Activated CD8-positive, alpha-beta T cell treated with anti-CD3 and anti-CD28 coated beads, Interleukin-2, amount 10 ng/mL, durations not matched to agents 7 days and 5 days (primary cell): ENCODE measurements at places on chromosomes 6 and 20. TPM values are rescaled to one million over a fixed set of nuclear protein-coding genes. Genes with fewer than 3 reads are reported as not detected.

The PSMB8 gene
- 397 TPM for total RNA-seq

The TRIM26 gene
- 78.0 TPM for total RNA-seq

The ZNF292 gene
- total RNA-seq = 48.5 TPM

The RPP40 gene
- total RNA-seq = 6.3 TPM

The BANF2 gene
- total RNA-seq = not detected

The PROKR2 gene
- total RNA-seq = not detected

The OXT gene
- total RNA-seq = not detected

The SLC17A1 gene
- total RNA-seq = not detected

The SLC24A3 gene
- total RNA-seq = not detected

The HSPA1L gene
- total RNA-seq = 3.0 TPM

The PBOV1 gene
- not detected for total RNA-seq

The ALDH5A1 gene
- 4.8 TPM for total RNA-seq

The CAGE1 gene
- 0.16 TPM for total RNA-seq

The BPIFB2 gene
- not detected for total RNA-seq

The ZNF391 gene
- total RNA-seq = 1.1 TPM

The COX4I2 gene
- not detected for total RNA-seq

The CST2 gene
- total RNA-seq = not detected

The PGC gene
- total RNA-seq = not detected

The KCNK16 gene
- total RNA-seq = not detected

The GPR6 gene
- total RNA-seq = not detected

The GJA1 gene
- not detected for total RNA-seq
